Foreskin keratinocyte (primary cell): ENCODE measurements at places on chromosomes 2 and 18.

DNA sequence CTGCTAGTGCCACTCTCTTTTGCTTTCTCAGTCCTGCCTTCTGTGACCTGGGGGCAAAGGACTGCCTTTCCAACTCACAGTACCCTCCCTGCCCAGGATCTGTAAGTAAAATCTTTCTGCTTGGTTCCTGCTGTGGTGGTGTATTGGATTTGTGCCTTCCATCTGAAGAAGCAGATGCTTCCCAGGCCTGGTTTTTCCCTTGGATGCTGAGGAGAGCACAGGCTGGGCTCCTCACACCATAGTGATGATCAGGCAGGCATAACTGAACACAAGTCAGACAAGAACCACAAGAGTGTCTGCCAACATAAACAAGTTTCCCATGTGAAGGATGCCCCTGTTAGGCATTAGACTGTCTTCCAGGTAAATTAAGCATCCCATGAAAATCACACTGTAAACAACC lies 121.3 kb upstream of the NRXN1 start:
- DNase-seq, result no peak

DNA sequence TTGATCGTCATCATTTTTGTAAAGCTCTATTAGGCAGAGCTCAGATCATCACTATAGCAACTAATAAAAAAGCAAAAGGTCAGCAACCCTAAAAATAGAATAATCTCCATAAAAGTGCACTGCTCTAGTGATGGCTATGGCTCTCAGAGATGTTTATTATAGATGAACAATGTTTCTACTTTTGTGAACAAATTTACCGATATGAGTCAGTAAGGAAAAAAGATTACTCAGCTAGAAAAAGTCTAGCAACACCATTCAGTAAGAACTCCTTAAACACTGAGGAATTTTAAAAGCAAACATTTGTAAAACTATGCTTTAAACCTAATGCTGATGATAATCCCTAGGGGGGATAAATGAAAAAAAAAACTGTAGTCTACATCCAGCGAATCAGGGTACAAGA lies 69.6 kb downstream of the ACVR1C start:
- DNase-seq, result no peak

GRCh38 chr2:105338020-105338385 lies 663 bp downstream of the C2orf49 start:
- DNase-seq, result no peak

- peak; percentile 43 for DNase-seq
These were observed at the start of gene MOCOS for GRCh38 chr18:36187193-36187825. Gene MOCOS, plus strand, starts transcription at chr18:36187497. Its CDS starts 43 bp downstream, at chr18:36187540.

GRCh38 chr2:124888431-124888830 lies 863.3 kb downstream of the CNTNAP5 start:
- no peak for DNase-seq

DNA sequence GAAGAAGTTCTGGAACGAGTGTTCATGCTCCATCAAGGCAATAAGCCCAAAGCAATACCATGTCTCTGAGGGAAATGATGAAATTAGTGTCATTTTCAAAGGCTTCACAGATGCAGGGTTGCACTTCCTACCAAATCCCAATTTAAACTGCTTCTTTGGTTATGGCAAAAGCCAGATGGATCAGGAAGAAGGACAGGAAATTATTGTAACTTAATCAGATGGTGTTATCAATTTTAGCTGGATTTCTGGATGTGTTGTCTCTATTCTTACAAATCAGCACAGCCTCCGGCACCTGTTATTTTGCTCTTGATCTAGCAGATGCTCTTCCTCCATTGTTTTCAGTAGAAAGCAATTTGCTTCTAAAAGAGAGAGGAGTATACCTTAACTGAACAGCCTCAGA lies 693.4 kb downstream of the SOCS6 start:
- no peak for DNase-seq

- DNase-seq, result peak; percentile 28
These were observed 28.0 kb downstream of the GCG start for GRCh38 chr2:162123806-162124758.

DNA sequence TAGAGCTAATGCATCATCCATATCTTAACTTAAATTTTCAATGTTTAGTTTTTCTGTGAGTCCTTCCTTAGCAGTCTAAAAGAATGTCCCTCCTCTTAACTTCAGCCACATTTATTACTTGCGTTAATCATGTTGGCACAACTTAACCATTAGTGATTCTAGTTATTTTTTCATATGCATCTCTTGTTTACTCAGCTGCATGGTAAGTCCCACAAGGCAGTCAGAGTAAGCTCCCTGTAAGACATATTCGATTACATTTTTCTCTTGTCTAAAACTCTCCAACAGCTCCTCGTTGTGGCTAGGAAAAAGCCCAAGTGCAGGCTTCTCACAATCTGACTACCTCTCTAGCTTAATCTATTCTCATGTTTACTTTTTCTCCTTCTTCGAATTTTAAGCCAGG lies 2045.3 kb upstream of the PIK3C3 start:
- DNase-seq, result no peak

DNA sequence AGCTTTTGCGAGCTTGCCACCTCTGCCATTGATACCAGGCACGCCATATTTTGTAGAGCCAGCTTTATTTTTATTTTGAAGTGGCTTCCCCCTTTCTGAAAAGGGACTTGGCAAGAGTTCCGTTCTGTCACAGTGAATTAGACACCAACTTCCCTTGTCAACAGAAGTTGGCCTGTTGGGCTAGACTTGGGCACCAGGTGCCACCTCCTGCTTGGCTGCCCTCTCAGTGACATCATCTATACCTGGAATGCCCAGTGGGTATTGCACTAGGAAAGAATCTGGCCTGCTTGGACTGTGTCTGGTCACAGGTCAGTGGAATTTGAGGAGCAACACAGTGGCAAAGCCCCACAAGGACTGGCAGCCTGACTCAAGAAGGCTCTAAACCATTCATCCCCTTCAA lies 101.0 kb downstream of the BCL2L11 start:
- no peak for DNase-seq

DNA sequence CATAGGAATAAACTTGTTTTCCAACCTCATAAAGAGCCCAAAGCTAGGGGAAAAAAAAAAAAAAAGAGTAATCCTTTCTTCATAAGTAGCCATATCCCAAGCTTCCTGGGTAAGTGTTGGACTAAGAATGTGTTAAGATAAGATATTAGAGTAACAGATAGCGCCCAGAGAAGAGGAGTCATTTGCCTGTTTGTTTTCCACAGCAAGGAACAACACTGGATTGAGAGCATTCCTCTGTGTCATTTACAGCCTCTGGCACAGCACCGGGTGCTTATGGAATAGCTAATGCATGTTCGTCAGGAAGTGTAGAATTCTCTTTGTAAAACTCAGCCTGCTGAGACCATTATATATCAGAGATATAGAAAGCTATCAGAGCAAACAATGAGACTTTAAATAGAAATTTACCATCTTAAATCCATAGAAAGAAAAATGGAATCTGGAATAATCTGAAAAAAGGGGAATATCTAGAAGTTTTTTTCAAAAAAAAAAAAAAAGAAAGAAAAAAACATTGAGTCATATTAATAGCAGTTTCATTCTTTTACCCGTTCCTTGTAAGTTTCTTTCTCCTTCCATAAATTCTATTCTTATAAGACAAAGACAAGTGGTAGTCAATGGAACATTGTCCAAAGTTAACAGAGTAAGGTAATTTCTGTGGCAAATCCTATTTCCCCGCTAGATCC lies 37.6 kb downstream of the LRP2 start:
- no peak for DNase-seq

DNA sequence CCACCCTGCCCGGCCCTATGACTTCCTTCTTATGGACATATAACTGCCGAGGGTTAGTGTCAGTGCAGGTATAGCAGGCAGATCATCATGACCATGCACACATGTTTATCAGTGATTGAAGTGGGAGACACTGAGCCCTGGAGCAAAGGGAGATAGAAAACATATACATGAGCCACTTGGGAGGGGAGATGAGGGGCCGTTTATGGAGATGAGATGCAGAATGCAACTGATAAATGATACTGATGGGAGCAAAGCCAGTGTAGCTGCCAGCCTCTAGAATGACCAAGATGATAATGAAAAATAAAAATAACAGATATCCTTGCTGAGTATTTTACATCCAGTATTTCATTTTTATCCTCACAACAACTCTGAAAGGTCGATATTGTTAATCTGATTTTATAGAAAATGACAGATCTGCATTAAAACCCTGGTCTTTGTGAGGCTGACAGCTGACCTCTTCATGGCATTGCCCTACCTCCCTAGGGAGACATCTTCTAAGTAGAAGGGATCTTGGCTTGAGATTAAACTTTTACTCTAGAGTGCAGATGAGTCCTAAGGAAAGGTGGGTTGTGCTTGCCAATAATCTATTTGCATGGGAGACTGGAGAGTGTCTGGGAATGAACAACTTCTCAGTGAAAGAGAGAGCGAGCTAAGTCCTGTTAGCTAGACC lies 178.4 kb upstream of the LHCGR start:
- no peak for DNase-seq

GRCh38 chr2:95728878-95729596 lies 137.2 kb downstream of the TRIM43 start:
- peak; percentile 40 for DNase-seq

DNA sequence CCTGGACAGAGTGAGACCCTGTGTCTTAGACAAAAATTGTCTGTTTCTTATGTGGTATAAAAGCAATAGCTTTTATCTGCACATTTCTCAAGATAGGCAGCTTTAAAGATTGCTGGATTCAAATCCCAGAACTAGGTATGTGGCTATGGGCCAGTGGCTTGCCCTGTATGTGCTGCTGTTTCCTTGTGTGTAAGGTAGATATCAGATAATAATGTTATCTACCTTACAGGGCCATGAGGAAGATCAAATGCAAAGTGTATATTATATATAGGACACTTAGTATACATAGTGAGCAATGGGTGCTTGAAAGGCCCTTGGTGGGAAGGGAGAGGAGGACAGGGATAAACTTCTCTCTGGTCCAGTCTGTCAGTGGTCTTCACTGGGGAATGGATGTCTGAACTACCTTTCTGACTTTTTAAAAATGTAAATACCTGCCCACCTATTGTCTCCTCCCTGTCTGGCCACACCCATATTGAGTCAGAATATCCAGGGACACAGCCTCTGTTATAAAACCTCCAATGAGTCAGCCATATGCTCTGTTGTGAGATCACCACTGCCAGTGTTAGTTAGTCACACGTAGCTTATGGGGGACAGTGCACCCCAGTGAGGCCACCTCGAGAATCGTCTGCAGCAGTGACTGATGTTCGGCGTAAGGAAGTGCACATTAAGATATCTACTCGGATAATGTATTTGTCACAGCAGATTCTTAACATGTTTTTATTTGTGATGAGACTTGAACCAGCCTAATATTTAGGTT lies 383.4 kb downstream of the PTPRM start:
- peak; percentile 80 for DNase-seq

- DNase-seq, result no peak
These were observed 318.4 kb downstream of the TXNL1 start for GRCh38 chr18:56319953-56320352.

GRCh38 chr2:121880283-121880682 lies 124.8 kb downstream of the TSN start:
- no peak for DNase-seq

- peak; percentile 69 for DNase-seq
These were observed 104.6 kb downstream of the UNC80 start for GRCh38 chr2:209876211-209876610.

DNA sequence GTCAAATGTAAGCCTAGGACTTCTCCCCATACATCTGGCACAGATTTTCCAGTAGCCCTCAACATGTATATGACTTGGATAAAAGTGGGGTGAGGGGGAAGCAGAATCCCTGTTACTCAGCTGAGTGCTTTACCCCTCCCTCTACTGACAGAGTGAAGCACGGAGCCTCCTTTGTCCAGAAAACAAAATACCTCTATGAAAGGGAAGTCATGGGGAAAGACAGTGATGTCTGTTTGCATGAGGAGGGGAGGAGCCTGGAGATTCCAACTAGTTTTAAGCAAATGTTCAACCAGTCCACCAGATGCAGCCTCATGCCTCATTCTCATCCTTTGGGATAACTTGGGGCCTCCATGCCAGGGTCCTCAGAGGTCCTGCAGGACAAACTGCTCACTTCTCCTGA lies 203.9 kb downstream of the SMAD2 start:
- DNase-seq, result no peak

GRCh38 chr18:23927821-23928746 lies 86.5 kb upstream of the TTC39C start:
- no peak for DNase-seq

- DNase-seq, result peak; percentile 92
These were observed 83.2 kb upstream of the RND3 start for GRCh38 chr2:150570712-150571111.

GRCh38 chr18:29853126-29853525 lies 1189.4 kb downstream of the DSC3 start:
- DNase-seq, result peak; percentile 12

- DNase-seq, result no peak
These were observed 19.6 kb downstream of the SPATA3 start for GRCh38 chr2:231015478-231015877.

DNA sequence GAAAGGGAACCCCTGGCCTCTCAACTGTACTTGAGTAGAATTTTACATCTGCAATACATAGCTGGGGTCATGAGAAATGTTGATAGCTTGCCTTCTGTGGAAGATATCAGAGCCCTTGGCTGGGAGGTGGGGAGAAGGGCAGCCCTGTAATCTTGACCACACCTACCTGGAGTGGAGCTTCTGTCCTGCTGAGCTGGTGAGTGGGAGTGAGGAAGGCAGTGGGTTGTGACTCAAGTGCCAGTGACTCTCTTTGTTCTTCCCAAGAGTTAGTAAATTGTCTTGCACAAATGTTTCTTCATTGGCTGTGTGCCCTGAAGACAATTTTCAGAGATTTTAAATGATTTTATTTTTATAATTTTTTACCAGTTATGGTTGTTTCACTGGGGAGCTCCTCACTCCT lies 277.3 kb downstream of the MBD5 start:
- DNase-seq, result no peak

- DNase-seq, result peak; percentile 58
These were observed 499.9 kb upstream of the SPHKAP start for GRCh38 chr2:228681426-228681825.

GRCh38 chr2:105454801-105455485 lies 56.1 kb upstream of the FHL2 start:
- peak; percentile 68 for DNase-seq

GRCh38 chr2:42493468-42494354 lies at the start of gene KCNG3:
Gene KCNG3, minus strand, starts transcription at chr2:42493982. Its CDS starts 481 bp downstream, at chr2:42493501.
- no peak for DNase-seq

DNA sequence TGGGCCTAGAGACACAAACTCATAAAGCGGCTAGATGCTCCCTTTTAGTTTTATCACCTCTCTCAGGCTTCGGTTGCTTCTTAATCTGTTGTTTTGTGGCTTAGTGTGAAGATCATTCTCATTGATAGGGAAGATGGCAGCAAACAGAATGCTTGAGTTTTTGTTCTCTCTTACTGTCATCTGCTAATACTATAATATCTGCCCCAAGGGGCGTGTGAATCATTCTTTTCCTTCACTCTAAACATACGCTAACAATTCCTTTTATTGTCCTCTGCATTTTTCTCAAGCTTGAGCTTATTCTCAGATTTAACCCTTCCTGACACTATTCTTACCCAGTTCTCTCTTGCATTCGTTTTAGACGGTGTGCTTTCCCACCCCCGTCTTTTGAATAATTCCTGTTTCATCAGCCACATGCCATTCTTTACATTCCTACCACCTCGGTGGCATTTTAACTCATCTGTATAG lies 323.9 kb upstream of the NRP2 start:
- peak; percentile 59 for DNase-seq

GRCh38 chr2:239397931-239398471 lies 2.8 kb downstream of the HDAC4 start:
- no peak for DNase-seq
